ENCODE measurements at places on chromosomes 4 and X. TPM values are rescaled to one million over a fixed set of nuclear protein-coding genes. Genes with fewer than 3 reads are reported as not detected.

The EGF gene
- 1.6 TPM for total RNA-seq

The ACSL1 gene
- 63.1 TPM for total RNA-seq

The LRCH2 gene
- 3.9 TPM for total RNA-seq

The TEX13D gene
- not detected for total RNA-seq

The TMEM156 gene
- 3.3 TPM for total RNA-seq

The SRPK3 gene
- 5.8 TPM for total RNA-seq

The DGAT2L6 gene
- not detected for total RNA-seq

The DOK7 gene
- 7.4 TPM for total RNA-seq

The PPARGC1A gene
- 28.9 TPM for total RNA-seq

The ACOT9 gene
- 30.6 TPM for total RNA-seq

The S100P gene
- total RNA-seq = 33.4 TPM

The CSN3 gene
- not detected for total RNA-seq

The RNF175 gene
- total RNA-seq = 0.17 TPM

The POLN gene
- 7.7 TPM for total RNA-seq

The PNPLA4 gene
- total RNA-seq = 18.9 TPM

The SPOCK3 gene
- total RNA-seq = 2.3 TPM

The GDPD2 gene
- 0.32 TPM for total RNA-seq

The RNF128 gene
- total RNA-seq = 144 TPM

The SMS gene
- 67.0 TPM for total RNA-seq

The FAM47A gene
- total RNA-seq = not detected

The FANCB gene
- 0.92 TPM for total RNA-seq

The BEX1 gene
- 3.8 TPM for total RNA-seq

The MAGEC1 gene
- not detected for total RNA-seq

The HTT gene
- 51.6 TPM for total RNA-seq

The P2RY10 gene
- 1.5 TPM for total RNA-seq

The PASD1 gene
- not detected for total RNA-seq

The TLL1 gene
- total RNA-seq = 1.2 TPM

The HTN3 gene
- not detected for total RNA-seq

The ITGB1BP2 gene
- 7.0 TPM for total RNA-seq

The PLP1 gene
- 13.8 TPM for total RNA-seq

The SPANXN4 gene
- total RNA-seq = not detected

The GLRA3 gene
- not detected for total RNA-seq

The SHISA3 gene
- 0.58 TPM for total RNA-seq

The WDR17 gene
- total RNA-seq = 9.4 TPM

The AR gene
- 15.9 TPM for total RNA-seq

The ERCC6L gene
- total RNA-seq = 0.23 TPM

The FOXO4 gene
- total RNA-seq = 42.3 TPM

The CD38 gene
- 1.1 TPM for total RNA-seq

The MRPS18C gene
- 27.9 TPM for total RNA-seq

The CEP44 gene
- 17.0 TPM for total RNA-seq

The GPR82 gene
- total RNA-seq = 1.2 TPM

The DDX60 gene
- 19.6 TPM for total RNA-seq

The SHROOM3 gene
- total RNA-seq = 320 TPM

The MAGEA2B gene
- not detected for total RNA-seq

The UGT2B11 gene
- 26.2 TPM for total RNA-seq

The AMBN gene
- total RNA-seq = not detected

The FAM149A gene
- total RNA-seq = 38.2 TPM

The CT55 gene
- total RNA-seq = not detected

The FIP1L1 gene
- 43.3 TPM for total RNA-seq

The DAPP1 gene
- 23.3 TPM for total RNA-seq

The GPR50 gene
- total RNA-seq = 0.12 TPM

The LINC00632 gene
- 61.2 TPM for total RNA-seq

The MORF4L2 gene
- 254 TPM for total RNA-seq

The GIMD1 gene
- total RNA-seq = 34.1 TPM

The ADH5 gene
- total RNA-seq = 130 TPM

The SPANXD gene
- total RNA-seq = not detected

The PRDM8 gene
- total RNA-seq = 4.1 TPM

The ZAR1 gene
- not detected for total RNA-seq
